A549 treated with DMSO at 1 μM for 4 hours (cell line): ENCODE measurements at places on chromosomes 7 and 10. TPM values are rescaled to one million over a fixed set of nuclear protein-coding genes. Genes with fewer than 3 reads are reported as not detected.

Gene FXYD4
- total RNA-seq: not detected in 5 replicates

Gene CYP2C19
- total RNA-seq: not detected in 5 replicates

Gene TUBAL3
- total RNA-seq: 0.30 to 0.52 TPM (median 0.33 TPM) in 5 replicates

Gene BCAP29
- 36.2 to 43.8 TPM (median 40.1 TPM) in 5 replicates for total RNA-seq

Gene CPED1
- total RNA-seq: 0.02 to 0.07 TPM in 2 of 5 replicates, not detected in the others

Gene CYCS
- 244 to 276 TPM (median 272 TPM) in 5 replicates for total RNA-seq
